ENCODE measurements at places on chromosomes 5 and 9. TPM values are rescaled to one million over a fixed set of nuclear protein-coding genes. Genes with fewer than 3 reads are reported as not detected.

The BARHL1 gene
- polyA plus RNA-seq, result not detected

The UTP15 gene
- 18.1 TPM for polyA plus RNA-seq

The SAXO1 gene
- polyA plus RNA-seq, result not detected

The HTR1A gene
- not detected for polyA plus RNA-seq

The GARNL3 gene
- 157 TPM for polyA plus RNA-seq

The CENPK gene
- polyA plus RNA-seq, result 25.0 TPM

The PCDHGA12 gene
- polyA plus RNA-seq, result 3.6 TPM

The DNM1 gene
- 35.0 TPM for polyA plus RNA-seq

All from Purkinje cell (primary cell).